ENCODE measurements at places on chromosomes 11 and 22. TPM values are rescaled to one million over a fixed set of nuclear protein-coding genes. Genes with fewer than 3 reads are reported as not detected.
A peak's percentile ranks its signal among the peaks of the same experiment; 100 is the strongest.

Gene OR6A2
- total RNA-seq = not detected

Gene PATE4
- total RNA-seq = not detected

Gene LRRC55
- total RNA-seq = not detected

Gene SLC15A3
- total RNA-seq = 20.1 TPM

Gene DGCR2
- total RNA-seq = 27.5 TPM

Gene OR5T1
- total RNA-seq = not detected

Gene CCDC188
- total RNA-seq = not detected

Gene KCNQ1
- total RNA-seq = 1.9 TPM

Gene SLC6A5
- total RNA-seq = not detected

Gene MFRP
- not detected for total RNA-seq

- no peak for DNase-seq
These were observed 78.4 kb upstream of the CCDC90B start for GRCh38 chr11:83364500-83365045.

GRCh38 chr11:44630511-44631210 is 65.2 kb downstream of the CD82 start:
- peak; percentile 1 for DNase-seq

DNA sequence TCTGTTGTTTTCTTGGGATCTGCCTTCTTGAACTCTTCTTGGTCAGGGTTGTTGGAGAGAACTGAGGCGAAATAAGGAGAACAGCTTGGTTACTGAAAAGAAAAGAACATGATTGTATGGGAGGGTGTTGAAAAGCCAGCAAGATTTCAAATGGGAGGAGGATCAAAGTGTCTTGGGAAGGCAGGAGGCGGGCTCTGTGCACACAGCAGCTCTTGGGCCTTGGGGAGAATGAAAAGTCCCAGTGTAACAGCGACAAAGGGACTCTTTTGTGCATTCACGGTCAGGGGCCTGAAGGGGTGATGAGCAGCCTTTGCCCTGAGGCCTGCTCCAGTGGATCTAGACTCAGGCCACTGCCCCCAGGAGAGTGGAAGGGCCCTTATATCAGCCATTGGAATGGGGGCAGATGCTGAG is 135.4 kb downstream of the ADAMTS15 start:
- DNase-seq = no peak

DNA sequence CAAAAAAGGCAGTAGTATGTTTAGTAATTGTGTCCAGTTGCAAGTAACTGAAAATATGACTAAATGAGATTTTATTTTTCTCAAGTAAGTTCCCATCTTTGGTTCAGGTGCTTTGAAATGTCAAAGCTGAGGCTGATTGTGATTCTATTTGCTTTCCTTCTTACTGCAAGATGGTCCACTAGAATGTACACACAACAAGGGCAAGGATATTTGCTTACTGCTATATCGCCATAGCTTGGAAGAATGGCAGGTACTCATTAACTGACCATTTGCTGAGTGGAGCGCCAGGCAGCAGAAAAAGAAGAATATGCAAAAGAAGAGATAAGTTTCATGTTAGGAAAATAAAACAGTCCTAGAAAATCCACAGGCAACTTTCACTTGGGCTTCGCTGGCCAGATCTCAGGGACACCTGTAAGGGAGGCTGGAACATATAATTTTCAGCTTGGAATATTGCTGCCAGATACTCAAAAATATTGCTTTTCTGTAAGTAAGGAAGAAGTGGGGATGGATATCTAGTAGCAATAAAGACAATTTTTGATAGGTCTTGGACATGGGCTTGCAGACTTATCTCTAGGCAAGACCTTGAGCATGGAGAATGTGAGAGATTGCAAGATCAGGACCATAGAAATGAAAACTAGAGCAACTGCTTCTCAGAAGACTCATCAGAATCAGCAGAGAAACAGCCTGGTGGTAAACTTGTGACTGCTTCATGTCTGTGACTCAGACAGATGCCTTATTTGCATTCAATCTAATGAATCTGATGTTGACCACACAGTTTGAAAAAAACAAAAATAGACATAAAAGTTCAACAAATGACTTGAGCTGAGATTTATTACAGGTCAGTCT is 44.8 kb upstream of the OR9Q1 start:
- DNase-seq = no peak

DNA sequence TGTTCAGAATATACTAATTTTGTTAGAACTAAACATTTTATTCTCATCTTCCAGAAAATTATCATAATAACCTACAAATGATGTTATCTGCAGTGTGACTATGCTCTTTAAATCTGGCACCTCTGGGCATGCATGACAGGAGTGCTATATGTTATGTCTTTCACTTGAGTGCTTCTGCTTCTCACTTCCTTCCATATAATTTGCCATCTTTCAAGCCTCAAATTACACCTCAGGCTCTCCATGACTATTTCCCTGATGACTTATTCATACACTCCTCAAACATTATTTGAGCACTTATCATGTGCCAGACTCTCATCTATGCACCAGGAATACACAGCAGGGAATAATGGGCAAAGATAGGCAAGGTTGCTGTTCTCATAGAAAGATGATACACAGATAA is 219.3 kb upstream of the POU2AF2 start:
- DNase-seq = no peak

DNA sequence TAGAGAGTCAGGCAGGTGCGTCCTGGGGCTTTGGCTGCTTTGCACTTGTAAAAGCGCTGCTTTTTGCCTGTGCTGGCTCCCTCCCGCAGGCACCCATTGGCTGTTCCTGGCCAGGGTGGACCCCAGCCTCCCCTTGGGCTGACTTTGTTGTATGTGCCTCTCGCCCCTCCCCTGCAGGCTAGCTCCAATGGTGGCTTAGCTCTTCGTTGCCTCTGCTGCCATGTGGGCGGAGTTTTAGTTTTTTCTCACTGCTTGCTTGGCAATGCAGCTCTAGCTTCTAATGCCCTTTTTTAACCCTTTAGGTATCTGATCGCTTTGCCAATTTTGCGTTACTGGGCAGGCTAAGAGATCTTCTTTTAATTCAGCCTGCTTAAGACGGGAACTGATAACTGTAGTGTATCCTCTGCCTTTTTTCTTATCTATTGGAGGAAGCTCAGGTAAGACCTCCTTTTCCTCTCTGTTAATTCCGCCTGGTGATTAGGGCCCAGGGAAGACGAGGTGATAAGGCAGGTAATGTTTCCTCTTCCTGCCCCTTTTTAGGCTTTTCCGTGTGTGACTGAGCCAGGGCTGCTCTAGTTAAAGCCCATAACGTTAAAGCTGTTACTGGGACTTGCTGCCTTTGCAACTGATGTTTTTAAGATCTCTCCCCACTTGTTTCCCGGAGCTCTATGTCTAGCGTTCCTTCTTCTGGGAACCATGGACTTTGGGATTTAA is 11.7 kb upstream of the GLYATL1 start:
- no peak for DNase-seq

DNA sequence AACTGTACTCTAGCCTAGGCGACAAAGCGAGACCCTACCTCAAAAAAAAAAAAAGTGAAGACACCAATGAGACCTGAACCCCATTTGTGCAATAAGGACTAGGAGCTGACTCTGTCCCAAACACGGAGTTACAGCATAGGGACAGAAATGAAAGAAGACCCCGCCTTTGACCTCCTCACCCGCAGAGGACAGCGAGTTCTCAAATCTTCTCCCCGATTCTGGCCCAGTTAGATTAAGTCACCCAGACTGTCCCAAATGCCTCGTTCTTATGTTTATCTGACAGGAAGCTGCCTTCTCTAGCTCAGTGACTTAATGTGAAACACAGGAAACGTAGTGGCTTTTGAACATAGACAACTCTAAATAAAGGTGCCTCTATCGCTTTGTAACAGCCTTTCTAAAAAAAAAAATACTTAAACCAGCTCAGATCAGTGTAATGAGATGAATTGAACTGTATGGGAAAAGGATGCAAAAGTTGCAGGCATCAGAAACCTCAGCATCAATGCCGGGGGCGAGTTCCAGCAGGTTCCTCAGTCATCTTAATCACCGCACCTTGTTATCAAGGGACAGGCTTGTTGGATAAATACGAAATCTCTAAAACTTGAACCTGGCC is 10.6 kb downstream of the MYH9 start:
- DNase-seq = peak; percentile 89

DNA sequence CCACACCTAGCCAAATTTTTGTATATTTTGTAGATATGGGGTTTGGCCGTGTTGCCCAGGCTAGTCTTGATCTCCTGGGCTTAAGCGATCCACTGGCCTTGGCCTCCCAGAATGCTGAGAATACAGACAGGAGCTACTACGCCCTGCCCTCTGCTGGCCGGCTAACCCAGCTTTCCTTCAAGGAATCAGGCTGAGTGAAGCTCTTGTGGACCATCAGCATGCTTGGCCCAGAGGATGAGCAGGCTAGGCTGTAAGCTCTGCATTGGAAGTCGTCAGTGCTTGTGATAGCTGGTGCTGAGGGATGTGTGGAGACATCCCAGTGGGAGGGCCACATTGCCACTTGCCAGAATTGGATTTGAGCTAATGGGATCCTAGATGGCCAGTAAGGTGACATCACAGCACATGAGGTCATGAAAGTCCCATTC is 60.6 kb downstream of the MED15 start:
- DNase-seq = no peak

- DNase-seq = no peak
These were observed 293.9 kb upstream of the NARS2 start for GRCh38 chr11:78868563-78868962.

- no peak for DNase-seq
These were observed 108.2 kb downstream of the EMSY start for GRCh38 chr11:76552987-76553386.

DNA sequence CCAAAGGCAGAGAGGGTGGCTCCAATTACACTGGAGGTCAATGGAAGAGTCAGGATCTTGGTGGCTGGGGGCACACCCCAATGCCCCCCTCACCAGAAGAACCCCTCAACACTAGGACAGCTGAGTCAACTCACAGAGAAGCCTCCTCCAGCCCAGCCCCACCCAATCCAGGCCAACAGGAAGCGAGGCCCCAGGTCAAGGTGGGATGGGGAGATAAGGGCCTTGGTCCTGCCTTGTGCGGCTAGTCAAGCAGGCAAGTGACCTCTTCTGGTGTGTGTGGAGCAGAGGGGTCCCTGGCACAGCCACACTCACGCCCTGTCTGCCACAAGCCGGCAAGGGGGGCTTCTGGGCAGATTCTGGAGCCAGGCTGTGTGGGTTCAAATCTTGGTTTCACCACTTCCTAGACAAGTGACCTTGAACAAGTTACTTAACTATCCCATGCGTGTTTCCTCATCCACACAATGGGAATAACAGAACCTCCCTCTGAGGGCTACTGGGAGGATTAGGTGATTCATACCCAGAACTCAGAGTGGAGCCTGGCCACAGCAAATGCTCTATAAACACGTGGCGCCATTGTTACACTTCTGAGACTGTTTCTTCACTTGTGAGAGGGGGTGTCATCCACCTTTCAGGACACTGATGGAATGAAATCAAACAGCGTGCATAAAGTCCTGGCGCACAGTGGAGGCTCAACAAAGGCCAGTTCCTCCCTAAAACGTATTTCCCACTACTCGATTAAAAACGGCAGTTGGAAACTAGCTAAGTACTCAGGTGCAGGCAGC is 3.2 kb downstream of the TTLL12 start:
- no peak for DNase-seq

DNA sequence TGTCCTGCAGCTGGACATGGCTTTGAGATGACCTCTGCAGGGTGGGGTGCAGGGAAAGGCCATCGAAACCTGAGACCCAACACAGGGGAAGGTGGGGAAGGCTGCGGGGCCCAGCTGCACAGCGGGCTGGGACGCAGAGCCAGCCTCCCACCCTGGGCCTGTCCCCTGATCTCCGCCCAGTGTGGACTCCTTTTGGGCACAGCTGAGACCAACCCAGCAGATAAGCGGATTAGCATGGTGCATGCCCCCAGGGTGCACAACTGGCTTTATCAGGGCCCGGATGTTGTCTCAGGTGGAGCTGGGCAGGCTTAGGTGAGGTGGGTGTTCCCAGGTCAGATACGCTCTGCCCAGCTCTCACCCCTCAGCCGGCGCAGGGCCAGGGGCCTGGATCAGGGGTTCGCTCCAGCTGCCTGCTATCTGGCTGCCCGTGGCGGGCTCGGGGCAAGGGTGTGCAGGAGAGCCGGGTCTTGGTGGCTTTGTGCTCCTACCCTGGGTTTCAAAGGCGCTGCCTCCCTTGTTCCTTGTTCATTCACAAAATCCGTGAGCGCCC is 28.1 kb upstream of the MUC5AC start:
- no peak for DNase-seq

DNA sequence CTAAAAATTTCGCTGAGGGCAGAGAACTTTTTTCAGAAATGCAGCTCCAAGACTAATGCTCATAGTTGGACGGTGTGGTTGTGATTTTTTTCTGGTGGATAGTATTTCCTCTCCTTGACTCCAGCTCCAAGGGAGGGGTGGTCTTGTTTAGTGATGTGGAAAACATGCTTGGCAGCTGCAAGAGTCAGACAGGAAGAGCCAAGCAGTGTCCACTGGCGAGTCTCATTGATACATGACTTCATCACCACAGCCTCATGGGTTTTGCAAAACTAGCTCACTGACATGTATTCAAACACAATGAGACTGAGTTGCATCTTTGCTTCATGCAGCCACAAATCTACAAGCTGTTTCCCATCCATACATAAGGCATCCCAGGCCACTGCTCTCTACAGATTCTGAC is 7.3 kb upstream of the KCNJ1 start:
- no peak for DNase-seq

GRCh38 chr11:12724301-12725054 is 50.3 kb downstream of the TEAD1 start:
- no peak for DNase-seq

- peak; percentile 31 for DNase-seq
These were observed 103.9 kb downstream of the GGTLC2 start for GRCh38 chr22:22748297-22748743.

DNA sequence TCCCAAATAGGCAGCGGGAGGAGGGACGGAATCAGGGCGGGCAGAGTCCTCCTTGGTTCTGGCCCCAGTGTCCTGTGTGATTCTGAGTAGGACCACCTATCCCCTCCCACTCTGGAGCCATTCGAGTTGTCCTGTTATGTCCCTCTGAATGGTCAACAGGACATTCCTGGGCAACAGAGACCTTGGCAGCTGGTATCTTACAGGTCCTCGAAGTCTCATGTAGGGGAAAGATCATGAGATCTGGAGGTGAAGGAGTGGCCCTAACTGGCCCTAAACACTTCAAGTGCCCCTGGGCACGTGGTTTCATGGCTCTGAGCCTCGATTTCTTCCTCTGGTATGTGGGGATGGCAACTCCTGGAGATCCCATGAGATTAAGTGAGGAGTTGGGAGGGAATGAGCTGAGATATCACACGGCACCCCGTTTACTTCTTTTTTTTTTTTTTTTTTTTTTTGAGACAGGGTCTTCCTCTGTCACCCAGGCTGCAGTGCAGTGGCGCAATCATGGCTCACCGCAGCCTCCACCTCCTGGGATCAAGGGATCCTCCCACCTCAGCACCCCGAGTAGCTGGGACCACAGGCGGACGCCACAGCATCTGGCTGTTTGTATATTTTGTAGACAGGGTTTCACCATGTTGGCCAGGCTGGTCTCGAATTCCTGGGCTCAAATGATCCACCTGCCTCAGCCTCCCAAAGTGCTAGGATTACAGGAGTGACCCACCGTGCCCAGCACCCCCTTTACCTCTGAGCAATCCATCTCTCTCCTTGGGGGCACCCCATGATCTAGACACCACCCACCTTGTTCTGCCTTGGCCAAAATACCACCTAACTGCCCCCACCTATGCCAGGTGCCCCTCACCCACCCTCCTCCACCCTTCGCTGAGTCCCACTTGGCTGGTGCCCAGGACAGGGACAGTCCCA is 6.8 kb downstream of the LIF start:
- no peak for DNase-seq
